ENCODE measurements at places on chromosomes 4 and X.

DNA sequence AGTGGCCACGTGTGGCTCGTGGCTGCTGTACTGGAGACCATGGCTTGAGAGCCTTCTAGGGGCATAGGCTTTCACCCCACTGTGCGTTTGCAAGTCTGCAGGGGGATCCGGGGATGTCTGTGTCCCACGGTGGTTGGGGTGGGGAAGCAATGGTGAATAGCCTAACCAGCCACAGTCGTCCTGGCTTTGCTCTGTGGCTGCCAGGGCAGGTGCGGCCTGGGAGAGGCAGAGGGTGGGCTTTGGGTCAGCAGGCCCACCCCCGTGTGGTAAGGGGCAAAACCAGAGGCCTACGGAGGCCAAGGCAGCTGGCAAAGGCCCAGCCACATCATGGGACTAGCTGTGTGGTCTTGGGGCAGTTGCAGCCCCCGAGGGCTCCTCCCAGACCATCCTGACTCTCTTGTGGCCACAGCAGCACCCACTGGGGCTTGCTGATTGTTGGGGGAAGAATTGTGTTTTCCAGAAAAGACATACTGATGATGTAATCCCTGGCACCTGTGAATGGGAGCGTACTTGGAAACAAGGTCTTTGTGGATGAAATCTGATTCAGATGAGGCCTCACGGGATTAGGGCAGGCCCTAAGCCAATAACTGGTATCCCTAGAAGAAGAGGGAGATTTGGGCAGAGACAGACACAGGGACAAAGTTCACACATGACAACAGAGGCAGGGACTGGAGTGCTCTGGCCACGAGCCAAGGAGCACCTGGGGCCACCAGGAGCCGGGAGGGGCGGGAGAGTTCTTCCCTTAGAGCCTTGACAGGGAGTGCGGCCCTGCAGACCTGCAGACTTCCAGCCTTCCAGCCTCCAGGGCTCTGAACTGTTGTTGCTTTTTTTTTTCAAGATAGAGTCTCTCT, 2.9 kb downstream of the CPZ start:
- DNase-seq: peak; percentile 60

- no peak for DNase-seq
These were observed 457.4 kb upstream of the FAT1 start for GRCh38 chr4:187181054-187181453.

GRCh38 chr4:34323549-34324320, 1920.6 kb downstream of the ARAP2 start:
- no peak for DNase-seq

GRCh38 chr4:13933191-13933590, 305.7 kb upstream of the BOD1L1 start:
- DNase-seq: no peak

DNA sequence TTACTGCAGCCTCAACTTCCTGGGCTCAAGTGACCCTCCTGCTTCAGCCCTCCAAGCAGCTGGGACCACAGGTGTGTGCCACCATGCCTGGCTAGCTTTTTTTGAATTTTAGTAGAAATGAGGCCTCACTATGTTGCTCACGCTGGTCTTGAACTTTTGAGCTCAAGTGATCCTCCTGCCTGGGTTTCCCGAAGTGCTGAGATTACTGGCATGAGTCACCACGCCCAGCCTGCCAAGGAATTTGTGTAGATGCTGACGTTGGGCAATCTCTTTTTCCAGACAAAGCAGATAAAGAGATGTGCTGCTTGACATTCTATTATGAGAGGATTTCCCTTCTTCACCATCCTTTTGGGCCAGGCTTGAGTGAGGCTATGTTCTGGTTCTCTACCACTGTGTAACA, 254.5 kb upstream of the RPS6KA3 start:
- no peak for DNase-seq

DNA sequence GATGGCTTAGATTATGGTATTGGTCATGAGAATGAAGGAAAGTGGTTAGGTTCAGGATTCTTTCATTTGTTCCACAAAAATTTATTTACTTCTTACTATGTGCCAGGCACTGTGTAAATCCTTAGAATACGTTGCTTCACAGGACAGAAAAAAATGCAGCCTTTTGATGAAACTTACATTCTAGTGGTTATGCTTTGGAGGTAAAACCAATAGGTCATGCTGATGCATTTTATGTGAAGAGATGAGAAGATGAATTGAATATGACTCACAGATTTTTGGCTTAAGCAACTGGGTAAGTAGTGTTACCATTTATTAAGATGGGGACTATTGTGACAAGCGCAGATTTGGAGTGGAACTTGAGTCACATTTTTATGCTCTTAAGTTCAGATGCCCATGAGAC, 165.3 kb downstream of the GLRA2 start:
- no peak for DNase-seq

DNA sequence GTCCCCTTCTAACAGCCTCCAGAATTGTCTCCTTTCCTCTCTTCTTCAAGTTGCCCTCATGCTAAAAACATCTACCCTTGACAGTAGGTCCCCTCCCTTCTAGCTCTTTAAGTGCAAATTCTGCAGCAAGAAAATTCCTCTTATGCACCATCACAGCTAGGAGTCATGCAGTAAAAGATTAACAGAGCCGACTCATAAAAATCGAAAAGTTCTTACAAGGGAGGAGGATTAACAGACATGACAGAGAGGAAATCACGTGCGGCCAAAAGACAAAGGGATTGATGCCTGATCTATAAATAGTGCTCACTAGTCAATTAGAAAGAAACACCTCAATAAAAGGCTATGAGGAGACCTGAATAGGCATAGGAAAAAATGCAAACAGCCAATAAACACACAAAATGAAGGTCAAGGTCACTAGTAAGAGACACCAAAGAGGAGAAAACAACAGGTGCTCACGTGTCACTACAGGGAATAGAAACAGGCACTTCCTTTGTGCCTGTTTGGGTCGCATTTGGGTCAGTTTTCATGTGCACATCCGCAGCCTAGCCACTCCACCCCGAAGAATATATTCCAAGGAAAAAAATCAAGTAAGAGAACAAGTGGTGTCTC, 3.4 kb downstream of the RNF212 start:
- no peak for DNase-seq

DNA sequence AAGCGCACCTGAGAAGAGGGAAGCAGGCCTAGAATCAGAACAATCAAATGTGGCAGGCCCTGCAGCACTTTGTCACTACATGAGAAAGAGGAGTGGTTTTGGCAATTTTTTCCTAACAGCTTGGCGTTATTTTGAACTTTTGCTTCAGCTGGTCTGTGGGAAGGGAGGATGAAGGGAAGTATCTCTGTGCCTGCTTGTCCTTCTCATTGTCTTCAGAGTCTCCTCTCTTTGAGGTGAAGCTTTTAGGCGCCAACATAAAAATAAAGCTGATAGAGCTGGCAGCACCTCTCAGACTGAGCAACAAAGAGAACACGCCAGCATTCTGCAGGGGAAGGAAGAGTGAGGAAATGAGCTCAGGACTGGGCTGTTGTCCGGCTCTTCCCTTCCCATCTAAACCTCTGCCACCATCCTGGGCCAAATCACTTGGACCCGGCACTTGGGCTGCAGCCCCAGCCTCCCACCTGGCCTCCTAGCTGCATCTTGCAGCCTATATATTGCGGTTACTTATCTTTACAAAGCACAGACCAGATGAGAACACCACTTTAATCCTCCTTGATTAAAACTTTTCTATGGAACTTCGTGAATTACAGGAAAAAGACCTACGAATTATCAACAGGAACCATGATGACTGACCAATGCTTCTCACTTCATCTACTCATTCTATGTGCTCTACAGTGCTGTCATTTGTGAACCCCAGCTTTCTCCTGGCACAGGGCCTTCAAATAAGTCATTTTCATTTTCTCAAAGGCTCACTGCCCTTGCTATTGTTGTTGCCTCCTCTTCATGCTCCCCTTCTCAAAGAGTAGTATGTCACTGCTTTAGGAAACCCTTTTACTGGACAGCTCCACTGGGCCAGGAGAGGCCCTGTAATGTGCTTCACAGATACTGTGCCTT, 476.4 kb upstream of the HS3ST1 start:
- no peak for DNase-seq

- peak; percentile 89 for DNase-seq
These were observed 29.4 kb upstream of the RBMX start for GRCh38 chrX:136909706-136910564.

- no peak for DNase-seq
These were observed 54.2 kb downstream of the MND1 start for GRCh38 chr4:153398713-153399112.

GRCh38 chrX:34294665-34295064, 162.6 kb upstream of the FAM47A start:
- no peak for DNase-seq

- DNase-seq: no peak
These were observed 99.0 kb downstream of the DHRSX start for GRCh38 chrX:2401590-2402360.

DNA sequence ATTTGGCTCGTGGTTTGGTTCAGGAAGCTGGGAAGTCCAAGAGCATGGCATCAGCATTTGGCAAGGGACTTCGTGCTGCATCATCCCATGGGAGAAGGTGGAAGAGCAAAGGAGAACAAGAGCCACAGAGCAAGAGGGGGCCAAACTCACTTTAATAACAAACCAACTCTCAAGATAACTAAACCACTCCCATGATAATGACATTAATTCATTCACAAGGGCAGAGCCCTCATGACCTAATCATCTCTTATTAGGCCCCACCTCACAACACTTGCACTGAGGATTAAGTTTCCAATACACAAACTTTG, 113.4 kb upstream of the ATXN3L start:
- DNase-seq: no peak

DNA sequence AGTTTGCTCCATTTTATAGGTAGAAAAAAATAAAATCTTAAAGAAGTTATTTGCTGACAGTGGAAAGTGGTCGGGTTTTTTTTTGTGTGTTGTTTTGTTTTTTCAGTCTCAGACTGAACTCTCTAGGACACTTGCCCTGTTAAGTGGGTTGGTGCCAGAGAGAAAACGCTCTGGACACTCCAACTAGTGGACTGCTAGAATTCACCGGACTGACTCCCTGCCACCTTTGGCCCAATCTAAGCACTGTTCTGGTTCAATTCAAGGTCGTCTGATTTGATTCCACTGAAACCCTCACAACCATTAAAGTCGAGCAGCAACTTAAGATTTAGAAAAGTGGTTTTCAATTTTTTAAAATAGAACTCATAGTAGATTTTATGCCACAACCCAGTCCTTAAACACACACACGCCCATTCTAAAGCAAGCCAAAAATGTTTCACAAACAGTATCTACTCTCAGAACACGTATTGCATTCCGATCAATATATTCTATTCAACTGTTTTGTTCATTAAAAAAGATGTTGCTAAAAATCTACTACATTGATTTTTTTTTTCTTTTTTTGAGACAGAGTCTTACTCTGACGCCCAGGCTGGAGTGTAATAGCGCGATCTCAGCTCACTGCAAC, 27.3 kb downstream of the RWDD4 start:
- no peak for DNase-seq

GRCh38 chrX:1020634-1021166, 191.7 kb downstream of the CRLF2 start:
- no peak for DNase-seq

- DNase-seq: no peak
These were observed 13.2 kb downstream of the HS3ST1 start for GRCh38 chr4:11415409-11416070.

- DNase-seq: no peak
These were observed 4.6 kb upstream of the HAUS3 start for GRCh38 chr4:2246384-2247127.

DNA sequence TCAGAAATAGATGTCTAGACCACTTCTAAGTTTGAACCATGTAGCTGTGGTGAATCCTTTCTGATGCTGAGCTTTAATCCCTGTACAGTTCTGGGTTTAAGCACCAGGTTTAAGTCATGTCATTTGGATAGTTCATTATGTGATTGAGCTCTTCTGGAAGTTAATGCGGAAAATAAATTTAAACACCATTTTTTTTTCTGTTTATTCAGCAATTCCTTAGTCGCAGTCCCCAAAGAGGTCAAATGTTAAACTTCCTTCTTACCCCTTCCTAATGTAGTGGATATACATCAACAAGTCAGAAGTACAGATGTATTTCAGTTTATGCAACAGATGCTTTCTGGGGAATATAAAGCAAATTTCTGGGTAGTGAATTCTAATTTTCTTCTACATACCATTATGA, 52.9 kb downstream of the CNKSR2 start:
- DNase-seq: no peak

GRCh38 chrX:101993335-101993734, 61.5 kb upstream of the ZMAT1 start:
- DNase-seq: no peak

DNA sequence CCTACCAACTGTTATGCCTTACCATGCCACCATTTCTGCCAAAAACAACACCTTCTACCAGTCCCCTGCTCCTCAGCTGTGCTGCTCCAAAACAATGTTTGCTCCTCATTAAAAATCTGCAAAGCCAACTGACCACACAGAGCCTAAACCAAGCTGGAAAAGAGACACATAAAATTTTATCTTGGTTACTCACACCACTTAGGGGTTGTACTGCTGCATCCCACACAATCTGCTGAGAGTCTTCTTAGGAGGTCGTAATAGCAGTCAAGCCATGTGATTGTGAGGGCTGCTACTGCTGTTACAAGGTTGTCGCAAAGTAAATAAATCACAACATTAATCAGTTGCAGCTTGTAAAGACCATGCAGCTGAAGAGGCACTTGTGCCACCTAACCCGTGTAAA, 607.4 kb upstream of the FAM241A start:
- DNase-seq: no peak

DNA sequence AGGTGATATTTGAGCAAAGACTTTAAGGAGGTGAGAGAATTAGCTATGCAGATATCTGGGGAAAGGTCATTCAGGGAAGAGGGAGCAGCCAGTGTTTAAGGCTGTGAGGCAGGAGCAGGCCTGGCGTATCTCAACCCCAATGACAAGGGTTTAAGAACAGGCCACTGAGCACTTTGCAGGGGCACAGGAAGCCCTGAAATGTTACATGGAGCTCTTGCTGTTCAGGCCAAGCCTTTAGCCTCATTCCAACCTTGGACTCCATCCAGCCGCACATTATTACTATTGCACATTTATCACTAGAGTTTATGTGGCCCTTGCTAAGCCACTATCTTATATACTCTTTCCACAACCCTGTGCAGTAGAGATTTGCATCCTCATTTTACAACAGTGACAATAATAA, 114.0 kb downstream of the EFNB1 start:
- no peak for DNase-seq

GRCh38 chr4:120549011-120549570, 373.4 kb downstream of the PRDM5 start:
- no peak for DNase-seq

- no peak for DNase-seq
These were observed 107.7 kb upstream of the ATXN3L start for GRCh38 chrX:13427441-13428052.

DNA sequence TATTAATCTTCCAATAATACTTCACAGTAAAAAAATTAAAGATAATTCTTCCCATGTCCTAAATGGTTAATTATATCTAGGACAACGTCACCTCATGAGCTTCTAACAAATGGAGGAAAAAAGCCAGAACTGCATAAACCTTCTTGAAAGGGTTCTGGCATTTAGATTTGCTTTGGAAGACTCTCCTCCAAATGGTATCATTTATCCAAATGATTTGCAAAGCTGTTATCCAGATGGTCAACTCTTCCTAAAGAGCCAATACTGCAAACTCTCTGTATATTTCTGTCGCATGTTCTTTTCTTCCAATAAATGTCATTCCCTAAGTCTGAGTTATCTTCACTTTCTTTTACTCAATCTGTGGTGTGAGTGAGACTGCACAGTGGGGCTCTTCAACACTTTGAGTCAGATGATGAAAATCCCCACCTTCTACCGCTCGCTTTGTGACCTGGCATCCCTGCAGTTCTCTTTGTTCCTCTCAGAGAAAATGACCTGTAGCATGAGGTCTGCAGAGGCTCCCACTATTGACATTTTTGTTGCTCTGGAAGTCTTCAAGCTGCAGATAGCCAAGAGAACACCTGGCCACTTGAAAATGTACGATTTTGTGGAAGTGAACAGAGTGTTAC, 52.9 kb downstream of the TMEM150C start:
- no peak for DNase-seq

GRCh38 chr4:108612365-108612764, 8.0 kb upstream of the RPL34 start:
- DNase-seq: no peak

Measured in NCI-H524 treated with DMSO at 0.1 percent for 48 hours (cell line).